ENCODE measurements at places on chromosomes 2 and 18. TPM values are rescaled to one million over a fixed set of nuclear protein-coding genes. Genes with fewer than 3 reads are reported as not detected.

SPC25 gene
- total RNA-seq, result 5.9 TPM

PPP1R7 gene
- total RNA-seq, result 35.1 TPM

ANKRD62 gene
- total RNA-seq, result 0.63 TPM

FAM237A gene
- not detected for total RNA-seq

SCG2 gene
- 50.7 TPM for total RNA-seq

PPP1CB gene
- total RNA-seq, result 225 TPM

IMPACT gene
- total RNA-seq, result 20.3 TPM

RBM43 gene
- total RNA-seq, result 1.6 TPM

FBLN7 gene
- 2.5 TPM for total RNA-seq

DNAH7 gene
- total RNA-seq, result 19.4 TPM

CD207 gene
- total RNA-seq, result not detected

MEIS1 gene
- total RNA-seq, result 27.5 TPM

HOXD11 gene
- not detected for total RNA-seq

FANCL gene
- total RNA-seq, result 88.9 TPM

VSNL1 gene
- total RNA-seq, result 19.7 TPM

EGR4 gene
- not detected for total RNA-seq

All from parietal lobe (tissue), 2 donors.